AG20443 (cell line): ENCODE measurements at places on chromosomes 4 and X.

GRCh38 chrX:16839219-16839851 is 30.8 kb downstream of the RBBP7 start:
- no peak for DNase-seq

- DNase-seq: no peak
These were observed 278.0 kb upstream of the BOD1L1 start for GRCh38 chr4:13905543-13905942.

DNA sequence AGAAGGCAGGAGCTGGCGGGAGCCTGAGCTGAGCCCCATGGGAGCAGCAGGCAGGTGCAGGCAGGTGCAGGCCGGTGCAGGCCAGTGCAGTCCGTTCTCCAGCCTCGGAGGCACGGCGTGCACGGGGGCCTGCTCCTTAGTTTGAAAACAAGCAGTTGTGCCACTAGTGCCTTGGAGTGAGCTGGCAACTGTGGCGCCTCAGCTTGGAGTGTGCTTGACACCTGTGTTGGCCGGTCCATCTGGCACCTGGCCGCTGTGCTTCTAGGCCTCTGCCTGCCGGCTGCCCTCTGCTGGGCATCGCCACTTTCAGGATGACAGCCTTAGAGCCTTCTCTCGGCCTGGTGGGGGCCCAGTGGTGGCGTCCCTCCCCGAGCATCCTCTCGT is 47.9 kb downstream of the RGS12 start:
- no peak for DNase-seq

DNA sequence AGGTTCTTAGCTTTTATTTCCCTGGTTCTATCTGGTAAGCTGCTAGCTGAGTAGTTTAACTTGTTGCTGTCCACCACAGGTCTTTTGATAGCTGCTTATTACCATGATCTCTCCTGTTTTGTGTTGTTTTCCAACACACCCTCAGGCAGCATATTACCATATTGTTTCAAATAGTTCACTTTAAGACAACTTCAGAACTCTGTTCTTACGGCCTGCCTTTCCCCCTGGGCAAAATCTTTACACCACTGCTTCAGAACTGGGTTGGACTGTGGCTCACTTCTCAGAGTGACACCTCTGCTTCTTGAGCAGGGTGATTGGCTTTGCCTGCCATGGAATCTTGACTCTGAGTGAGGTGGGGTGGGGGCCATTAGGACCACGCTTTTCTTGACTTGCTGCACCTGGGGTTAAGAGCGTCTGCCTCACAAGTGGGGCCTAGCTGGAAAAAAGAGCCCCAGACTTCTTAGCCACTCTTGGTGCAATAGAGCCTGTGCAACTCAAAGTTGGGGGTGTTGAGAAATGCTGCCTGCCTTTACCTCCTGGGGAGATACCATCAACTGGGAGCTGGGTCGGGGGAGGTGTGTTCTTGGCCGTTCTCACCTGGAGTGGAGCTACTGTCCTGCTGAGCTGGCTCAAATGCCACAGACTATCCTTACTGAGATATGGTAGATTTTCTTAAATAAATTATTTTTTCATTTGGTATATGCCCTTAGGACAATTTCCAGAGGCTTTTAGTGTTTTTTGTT is 23.4 kb downstream of the USP9X start:
- no peak for DNase-seq

- DNase-seq: no peak
These were observed 33.7 kb downstream of the USP53 start for GRCh38 chr4:119246177-119246733.

- DNase-seq: no peak
These were observed 90.7 kb downstream of the CLDN22 start for GRCh38 chr4:183229397-183229796.

DNA sequence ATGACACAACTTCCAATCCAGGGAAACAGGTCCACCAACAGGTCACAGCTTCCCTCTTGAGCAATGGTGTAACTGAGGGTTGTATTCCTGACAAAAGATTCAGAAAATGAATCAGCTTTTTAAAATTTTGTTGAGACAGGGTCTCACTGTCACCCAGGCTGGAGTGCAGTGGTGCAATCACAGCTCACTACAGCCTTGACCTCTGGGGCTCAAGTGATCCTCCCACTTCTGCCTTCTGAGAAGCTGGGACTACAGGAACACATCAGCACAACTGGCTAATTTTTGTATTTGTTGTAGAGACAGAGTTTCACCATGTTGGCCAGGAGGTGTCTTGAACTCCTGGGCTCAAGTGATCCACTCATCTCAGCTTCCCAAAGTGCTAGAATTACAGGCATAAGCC is 43.7 kb downstream of the SAT1 start:
- DNase-seq: no peak

- DNase-seq: no peak
These were observed 904.8 kb downstream of the PDHA2 start for GRCh38 chr4:96744676-96745075.

GRCh38 chr4:185013417-185014125 is 4.7 kb upstream of the HELT start:
- DNase-seq: no peak

DNA sequence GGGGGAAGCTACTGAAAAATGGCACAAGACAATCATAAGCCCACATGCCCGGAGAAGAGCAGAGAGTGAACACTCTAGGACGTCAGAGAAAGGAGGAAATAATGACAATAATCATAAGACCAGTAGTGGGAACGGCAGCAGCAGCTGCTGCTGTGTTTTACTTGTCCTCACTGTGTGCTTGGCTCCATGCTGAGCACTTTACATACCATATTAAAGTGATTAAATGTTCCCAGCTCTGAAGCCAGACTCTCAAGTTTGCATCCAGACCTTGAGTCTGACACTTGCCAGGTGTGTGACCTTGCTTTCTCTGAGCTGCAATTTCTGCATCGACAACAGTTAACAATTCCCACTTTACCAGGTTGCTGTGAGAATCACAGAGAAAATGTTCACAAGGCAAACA is 255.4 kb downstream of the SPANXN1 start:
- no peak for DNase-seq

DNA sequence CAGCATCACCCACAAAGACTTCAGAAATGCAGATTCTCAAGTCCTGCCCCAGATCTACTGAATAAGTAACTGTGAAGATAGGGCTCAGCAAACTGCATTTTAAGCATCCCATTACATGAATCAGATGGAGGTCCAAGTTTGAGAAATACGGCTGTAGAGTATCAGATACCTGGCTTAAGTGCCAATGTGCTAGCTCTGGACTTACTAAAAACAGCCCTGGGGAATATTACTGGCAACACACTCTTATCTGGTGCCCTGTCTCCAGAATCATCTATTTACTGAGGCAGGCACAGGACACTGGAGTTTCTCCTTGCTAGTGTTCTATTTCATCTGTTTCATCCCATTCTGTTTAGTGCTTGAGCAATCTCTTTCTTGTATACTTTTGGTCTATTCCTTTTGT is 105.1 kb downstream of the SPOCK3 start:
- no peak for DNase-seq

- DNase-seq: no peak
These were observed 353.9 kb downstream of the GPAT3 start for GRCh38 chr4:83889802-83890201.

GRCh38 chr4:87058356-87059073 is 123.7 kb downstream of the AFF1 start:
- no peak for DNase-seq

- DNase-seq: no peak
These were observed 1709.4 kb downstream of the ARAP2 start for GRCh38 chr4:34534916-34535315.

GRCh38 chr4:156298230-156298629 is 344.6 kb upstream of the CTSO start:
- peak; percentile 85 for DNase-seq

GRCh38 chrX:115949900-115950822 is 220.4 kb upstream of the AGTR2 start:
- no peak for DNase-seq

DNA sequence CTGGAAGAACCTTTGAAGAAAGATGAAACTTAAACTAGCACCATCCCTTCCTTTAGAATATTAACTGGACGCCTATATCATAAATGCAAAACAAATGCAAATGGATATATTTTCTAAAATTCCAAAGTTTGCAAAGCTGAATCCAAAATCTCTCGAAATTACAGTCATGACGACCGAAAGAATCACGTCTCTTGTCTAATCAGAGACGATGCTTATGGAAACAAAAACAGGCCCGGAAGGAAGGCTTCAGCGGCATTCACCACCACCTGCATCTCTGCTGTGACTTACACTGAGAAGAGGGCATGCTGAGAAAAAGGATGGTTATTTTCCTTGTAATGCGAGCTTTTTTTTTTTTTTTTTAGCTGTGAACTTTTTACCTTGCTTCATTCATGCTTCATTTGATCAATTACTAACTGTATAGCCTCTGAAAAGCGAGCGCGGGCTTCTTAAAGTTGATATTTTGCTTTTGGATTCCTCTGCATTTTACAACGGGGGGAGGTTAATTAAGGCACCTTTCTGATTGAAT is 209.3 kb downstream of the SOWAHB start:
- no peak for DNase-seq

DNA sequence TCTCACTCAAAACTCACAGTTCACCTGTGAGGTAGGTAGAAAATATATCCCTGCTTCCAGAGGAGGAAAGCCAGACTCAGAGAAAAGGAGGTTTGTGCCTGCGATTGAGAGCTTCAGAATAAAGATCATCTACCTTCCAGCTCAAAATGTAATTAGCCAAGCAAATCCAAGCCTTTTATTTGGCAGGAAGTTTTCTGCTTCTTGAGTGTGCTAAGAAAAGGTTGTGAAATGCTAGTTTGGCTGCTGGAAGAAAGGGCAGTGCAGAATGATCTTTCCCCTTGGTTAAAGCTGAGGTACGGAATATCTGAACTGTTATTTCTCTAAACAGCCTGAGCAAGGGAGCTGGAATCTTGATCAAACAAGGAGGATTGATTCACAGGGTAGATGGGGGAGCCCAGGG is 59.7 kb upstream of the VCX3B start:
- no peak for DNase-seq

DNA sequence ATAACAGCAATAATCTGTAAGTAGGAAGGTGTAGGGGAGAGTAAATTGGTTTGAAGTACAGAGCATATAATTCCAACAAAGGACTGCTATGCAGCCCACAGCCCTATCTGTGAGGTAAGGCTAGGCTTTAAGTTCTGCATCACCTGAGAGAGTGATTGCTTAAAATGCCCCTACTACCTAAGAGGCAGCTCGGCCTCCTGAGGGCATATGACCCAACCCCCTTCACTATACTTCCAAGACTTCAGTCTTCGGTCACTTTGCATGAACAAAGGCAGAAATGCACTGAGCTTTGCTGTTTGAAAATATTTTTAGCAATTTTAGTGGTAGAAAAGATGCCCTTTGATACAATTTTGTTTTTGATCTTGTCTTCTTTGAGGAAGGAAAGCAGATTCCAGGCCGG is 4.9 kb upstream of the DDX3X start:
- DNase-seq: no peak

- DNase-seq: peak; percentile 92
These were observed 421 bp downstream of the MECP2 start for GRCh38 chrX:154097003-154097588.

- DNase-seq: no peak
These were observed 68.2 kb downstream of the FAT4 start for GRCh38 chr4:125382995-125383394.

- no peak for DNase-seq
These were observed 6.3 kb upstream of the NKX1-1 start for GRCh38 chr4:1412376-1413203.

- peak; percentile 71 for DNase-seq
These were observed 12.2 kb upstream of the TMEM128 start for GRCh38 chr4:4260185-4260751.

DNA sequence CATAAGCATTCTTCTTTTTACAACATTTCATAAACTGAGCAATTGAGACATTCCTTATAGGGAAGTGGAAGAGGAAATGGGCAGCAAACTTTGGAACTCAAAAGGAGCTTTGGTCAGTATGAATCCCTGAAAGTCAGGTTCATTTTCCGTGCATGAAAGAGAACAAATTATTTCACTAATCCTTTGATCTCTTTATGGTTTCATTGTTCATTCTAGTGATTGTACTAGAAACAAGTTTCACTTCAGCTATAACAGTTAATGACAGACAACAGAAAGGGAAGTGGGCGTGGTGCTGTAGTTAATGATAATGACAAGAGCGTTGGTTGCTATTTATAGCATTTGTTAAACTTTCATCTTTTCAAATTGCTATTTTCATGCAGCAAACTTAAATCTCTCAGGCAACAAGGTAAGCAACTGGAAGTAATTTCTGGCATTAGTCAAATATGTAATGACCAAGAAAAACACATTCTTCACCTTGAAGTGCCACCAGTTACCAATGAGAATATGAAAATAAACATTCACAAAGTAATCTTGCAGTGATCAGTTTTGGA is 98.4 kb downstream of the AREG start:
- DNase-seq: no peak

DNA sequence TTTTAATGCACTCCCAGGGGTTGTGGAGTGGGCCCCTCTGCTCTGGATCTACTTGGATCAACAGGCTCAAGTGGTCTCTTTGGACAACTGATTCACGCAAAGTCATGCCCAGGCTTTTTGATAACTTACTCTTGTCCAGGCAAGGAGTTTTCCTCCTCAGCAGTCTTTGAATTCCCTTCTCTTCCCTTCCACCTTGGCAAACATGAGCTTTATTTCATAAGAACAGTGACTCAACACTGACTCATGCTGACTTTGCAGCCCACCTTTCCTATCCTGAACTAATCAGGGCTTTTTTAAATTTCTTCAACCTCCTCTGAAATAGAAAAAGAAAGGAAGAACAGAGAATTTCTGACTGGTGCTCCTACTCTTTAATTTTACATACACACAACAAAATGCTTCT is 132.1 kb upstream of the LDB2 start:
- peak; percentile 65 for DNase-seq

DNA sequence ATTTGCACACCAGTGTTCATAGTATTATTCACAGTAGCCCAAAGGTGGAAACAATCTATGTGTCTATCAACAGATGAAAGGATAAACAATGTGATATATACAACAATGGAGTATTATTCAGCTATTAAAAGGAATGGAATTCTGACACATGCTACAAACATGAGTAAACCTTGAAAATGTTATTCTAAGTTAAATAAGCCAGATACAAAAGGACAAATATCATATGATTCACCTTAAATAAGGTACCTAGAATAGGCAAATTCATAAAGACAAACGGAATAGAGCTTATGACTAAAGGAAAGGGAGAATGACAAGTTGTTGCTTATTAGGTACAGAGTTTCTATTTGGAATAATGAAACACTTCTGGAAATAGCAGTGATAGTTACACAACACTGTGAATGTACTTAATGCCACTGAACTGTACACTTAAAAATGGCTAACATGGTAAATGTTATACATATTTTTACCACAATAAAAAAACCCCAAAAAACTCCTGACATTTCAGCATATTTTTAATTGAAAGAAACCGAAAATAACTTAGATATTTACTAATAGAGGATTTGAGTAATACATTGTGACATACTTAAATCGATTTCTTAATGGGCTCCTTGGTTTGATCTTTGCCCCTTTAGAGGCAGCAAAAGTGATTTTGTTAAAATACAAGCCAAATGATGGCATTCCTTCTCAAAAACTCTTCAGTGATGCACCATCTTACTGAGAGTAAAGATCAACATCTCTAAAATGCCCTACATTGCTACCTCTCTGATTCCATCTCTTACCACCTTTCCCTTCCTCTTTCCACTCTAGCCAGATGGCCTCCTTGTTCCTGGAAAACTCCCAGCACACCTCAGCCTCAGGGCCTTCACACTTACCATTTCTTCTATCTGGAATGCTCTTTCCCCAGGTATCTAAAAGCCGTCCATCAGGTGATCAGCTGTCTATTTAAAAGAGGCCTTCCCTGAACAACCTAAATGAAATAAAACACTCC is 8.6 kb upstream of the CYP2U1 start:
- no peak for DNase-seq

- DNase-seq: no peak
These were observed 502 bp downstream of the HNRNPDL start for GRCh38 chr4:82429728-82430192.
